ENCODE measurements at places on chromosomes 4 and X. TPM values are rescaled to one million over a fixed set of nuclear protein-coding genes. Genes with fewer than 3 reads are reported as not detected.

GRCh38 chrX:46461660-46462191 lies 83.5 kb downstream of the ZNF674 start:
- no peak overlapping the region for H3K4me3 ChIP-seq
- DNase-seq = no peak

The SMR3B gene
- total RNA-seq = 1.7 TPM

GRCh38 chr4:25843340-25844097 lies 19.3 kb downstream of the SEL1L3 start:
- H3K27me3 ChIP-seq = no peaks in the 10 kb centered on the region
- no peak for DNase-seq
- peaks cover 14% of the 10 kb centered on the region for H3K36me3 ChIP-seq
- H3K4me1 ChIP-seq = no peaks in the 10 kb centered on the region

DNA sequence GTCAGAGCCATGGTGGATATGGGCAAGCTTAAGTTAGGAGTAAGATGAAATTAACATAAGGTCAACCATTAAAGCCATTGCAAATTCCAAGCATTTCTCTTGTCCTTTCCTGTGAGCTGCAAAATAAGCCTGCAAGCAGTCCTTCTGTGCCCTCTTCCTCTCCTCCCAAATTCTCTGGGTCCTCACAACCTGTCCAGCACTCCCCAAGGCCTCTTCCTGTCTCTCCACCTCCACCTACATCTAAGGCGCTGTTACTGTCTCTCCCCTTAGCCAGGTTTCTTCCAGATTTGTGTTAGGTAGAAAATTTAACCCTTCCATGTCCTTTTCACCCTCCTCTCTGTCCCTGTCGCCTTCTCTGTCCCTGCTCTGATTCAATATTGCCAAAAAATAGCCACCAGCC lies 22.2 kb downstream of the ETDC start:
- H3K36me3 ChIP-seq = no peaks in the 10 kb centered on the region
- H3K4me1 ChIP-seq = no peaks in the 10 kb centered on the region
- no peaks in the 10 kb centered on the region for H3K27me3 ChIP-seq
- no peak overlapping the region for H3K4me3 ChIP-seq

The SMIM43 gene
- total RNA-seq = 0.37 TPM

DNA sequence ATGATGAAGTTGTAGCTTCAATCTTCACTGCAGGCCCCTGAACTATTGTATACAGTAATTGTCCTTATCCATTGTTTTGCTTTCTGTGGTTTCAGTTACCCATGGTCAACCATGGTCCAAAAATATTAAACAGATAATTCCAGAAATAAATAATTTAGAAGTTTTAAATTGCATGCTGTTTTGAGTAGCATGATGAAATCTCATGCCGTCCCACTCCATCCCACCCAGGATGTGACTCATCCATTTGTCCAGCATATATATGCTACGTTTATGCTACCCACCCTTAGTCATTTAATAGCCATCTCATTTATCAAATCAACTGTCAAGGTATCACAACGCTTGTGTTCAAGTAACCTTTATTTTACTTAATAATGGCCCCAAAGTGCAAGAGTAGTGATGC lies 34.5 kb downstream of the IQCM start:
- no peak overlapping the region for H3K4me3 ChIP-seq
- H3K36me3 ChIP-seq = no peaks in the 10 kb centered on the region
- no peaks in the 10 kb centered on the region for H3K27me3 ChIP-seq
- H3K4me1 ChIP-seq = no peaks in the 10 kb centered on the region
- DNase-seq = peak; percentile 46

- peaks cover 59% of the 10 kb centered on the region for H3K4me1 ChIP-seq
- H3K27ac ChIP-seq = no peak overlapping the region
- H3K27me3 ChIP-seq = no peaks in the 10 kb centered on the region
- no peaks in the 10 kb centered on the region for H3K36me3 ChIP-seq
Measured at GRCh38 chr4:153156721-153157120, 47.5 kb upstream of the TRIM2 start.

DNA sequence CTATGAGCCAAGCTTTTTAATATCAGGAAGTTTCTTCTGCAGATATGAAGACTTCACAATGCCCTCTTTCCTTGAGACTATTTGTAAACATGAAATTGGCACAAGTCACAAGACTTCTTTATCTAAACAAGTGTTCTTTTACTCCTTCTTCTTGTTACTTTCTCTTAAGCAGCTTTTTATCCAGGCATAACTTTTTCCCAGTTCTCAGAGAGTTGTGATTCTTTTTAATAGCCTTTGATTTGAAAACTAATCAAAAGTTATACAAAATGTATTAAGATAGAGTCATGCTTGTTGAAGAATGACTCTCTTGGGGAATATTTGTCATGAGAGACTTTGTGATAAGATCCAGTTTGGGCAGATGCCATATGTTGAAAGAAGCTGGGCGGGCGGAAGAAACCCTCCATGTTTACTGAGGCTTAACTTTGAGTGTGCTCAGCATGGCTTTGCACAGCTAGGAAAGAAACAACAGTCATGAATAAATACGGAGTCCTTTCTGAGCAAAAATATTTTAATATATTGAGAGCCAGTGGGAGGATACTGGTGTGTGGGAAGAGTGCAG lies 39.3 kb downstream of the SYTL5 start:
- H3K4me3 ChIP-seq = no peak overlapping the region
- DNase-seq = peak; percentile 60
- no peaks in the 10 kb centered on the region for H3K27me3 ChIP-seq
- no peaks in the 10 kb centered on the region for H3K36me3 ChIP-seq
- H3K27ac ChIP-seq = no peak overlapping the region

All from A673 (cell line).